Hepatocyte (in vitro differentiated cells): ENCODE measurements at places on chromosomes 7 and 10.
A peak's percentile ranks its signal among the peaks of the same experiment; 100 is the strongest.

DNA sequence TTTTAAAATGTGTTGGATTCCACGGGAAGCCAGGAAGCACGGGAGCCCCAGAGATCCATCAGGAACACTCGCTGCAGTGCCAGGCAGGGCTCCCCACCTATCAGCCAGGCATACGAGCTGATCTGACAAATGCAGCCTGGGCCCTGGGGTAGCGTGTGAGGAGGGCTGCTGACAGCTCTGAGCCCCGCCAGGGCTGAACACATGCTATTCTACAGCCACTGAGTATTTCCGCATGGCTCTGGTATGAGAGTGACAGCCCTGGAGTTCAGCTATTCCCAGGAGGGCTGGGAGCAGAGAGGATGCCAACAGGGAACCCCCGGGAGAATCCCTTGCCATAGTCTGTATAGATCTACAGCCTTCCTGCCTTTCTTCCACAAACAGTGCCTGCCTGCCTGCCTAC lies 237.3 kb upstream of the ZMIZ1 start:
- DNase-seq: no peak

DNA sequence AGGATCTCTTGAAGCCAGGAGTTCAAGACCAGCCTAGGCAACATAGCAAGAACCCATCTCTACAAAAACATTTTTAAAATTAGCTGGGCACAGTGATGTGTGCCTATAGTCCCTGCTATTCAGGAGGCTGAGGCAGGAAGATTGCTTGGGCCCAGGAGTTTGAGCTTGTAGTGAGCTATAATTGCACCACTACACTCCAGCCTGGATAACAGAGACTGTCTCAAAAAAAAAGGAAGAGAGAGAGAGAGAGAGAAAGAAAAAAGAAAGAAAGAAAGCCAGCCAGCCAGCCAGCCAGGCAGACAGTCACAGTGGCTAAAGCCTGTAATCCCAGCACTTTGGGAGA lies 95.2 kb upstream of the STK17A start:
- no peak for DNase-seq

DNA sequence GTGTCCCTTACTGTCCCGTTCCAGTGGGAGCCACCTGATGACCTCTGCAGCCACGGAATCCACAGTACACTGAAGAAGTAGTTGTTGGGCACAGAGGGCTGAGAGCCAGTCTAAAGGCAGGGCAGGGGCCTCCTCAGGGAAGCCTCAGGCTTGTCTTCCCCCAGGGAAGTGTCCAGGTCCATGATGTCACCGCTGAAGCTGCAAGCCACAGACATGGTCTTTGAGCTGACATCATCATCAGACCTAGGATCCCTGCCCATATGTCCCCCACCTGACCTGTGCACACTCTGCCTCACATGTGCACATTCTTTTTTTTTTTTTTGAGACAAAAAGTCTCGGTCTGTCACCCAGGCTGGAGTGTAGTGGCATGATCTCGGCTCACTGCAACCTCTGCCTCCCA lies 38.4 kb upstream of the ELFN1 start:
- no peak for DNase-seq

- DNase-seq: peak; percentile 80
Measured at GRCh38 chr10:109977382-109977806, 30.4 kb upstream of the ADD3 start.

GRCh38 chr10:103706762-103707161 lies 148.6 kb downstream of the SH3PXD2A start:
- DNase-seq: no peak

- DNase-seq: no peak
Measured at GRCh38 chr7:15603124-15603523, 41.3 kb upstream of the AGMO start.

- no peak for DNase-seq
Measured at GRCh38 chr10:34580643-34581042, 234.5 kb downstream of the PARD3 start.

DNA sequence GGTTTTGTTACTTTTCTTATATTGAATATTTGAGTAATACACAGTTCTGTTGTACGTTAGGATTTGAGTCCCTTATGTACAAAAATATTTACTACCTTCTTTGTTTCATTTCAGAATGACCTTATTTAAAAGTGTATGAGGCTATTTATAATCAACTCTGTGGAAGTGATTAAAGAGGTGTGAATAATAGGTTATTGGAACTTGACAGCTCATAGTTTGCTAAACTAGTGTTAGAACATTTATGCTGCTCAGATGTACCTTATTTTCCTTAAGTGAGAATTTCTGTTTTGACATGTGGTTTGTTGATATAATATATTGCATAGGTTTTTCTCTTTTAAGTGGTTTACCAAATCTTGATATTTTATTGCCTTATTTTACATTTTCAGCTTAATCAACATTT lies 105.5 kb downstream of the ZEB1 start:
- no peak for DNase-seq

GRCh38 chr10:69865450-69865849 lies 63.7 kb downstream of the COL13A1 start:
- no peak for DNase-seq

DNA sequence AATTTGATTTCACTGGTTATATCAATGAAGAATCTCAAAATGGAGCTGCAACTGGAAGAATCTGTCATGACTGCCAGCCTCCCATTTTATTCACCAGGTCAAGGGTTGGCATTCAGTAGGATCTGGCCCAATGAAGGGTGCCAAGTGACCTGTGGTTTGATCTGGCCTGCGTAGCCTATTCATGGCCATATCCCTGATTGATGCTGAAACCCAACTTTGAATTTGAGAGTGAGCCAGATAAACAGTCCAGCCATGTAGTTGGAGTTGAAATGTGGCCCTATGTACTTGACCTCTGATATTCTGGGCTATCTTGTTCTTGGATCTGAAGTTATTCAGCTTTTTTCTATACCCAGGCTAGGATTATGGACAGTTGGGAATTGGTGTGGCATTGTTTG lies 1.5 kb downstream of the MKLN1 start:
- DNase-seq: no peak

GRCh38 chr10:86899670-86900276 lies 57.6 kb downstream of the MMRN2 start:
- peak; percentile 82 for DNase-seq

- no peak for DNase-seq
Measured at GRCh38 chr10:70055550-70055949, 2.9 kb downstream of the MACROH2A2 start.

DNA sequence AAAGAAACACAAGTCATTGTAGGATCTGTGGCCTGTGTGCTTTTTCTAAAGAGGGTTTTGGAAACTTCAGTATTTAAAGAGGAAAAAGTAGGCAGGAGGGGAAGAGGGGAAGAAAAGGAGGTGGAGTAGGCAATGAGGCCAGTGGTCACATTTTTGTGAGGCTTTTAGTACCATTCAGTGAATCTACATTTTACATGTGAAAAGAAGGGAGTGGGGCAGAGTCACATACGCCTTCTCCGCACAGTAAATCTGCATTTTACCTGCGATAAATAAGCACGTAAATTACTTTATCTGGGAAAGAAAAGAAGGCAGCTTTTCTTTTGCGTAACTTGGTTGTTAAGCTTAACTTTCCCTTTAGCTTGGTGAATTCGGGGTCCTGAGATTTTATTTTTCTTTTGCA lies 13.2 kb downstream of the CHST12 start:
- no peak for DNase-seq

DNA sequence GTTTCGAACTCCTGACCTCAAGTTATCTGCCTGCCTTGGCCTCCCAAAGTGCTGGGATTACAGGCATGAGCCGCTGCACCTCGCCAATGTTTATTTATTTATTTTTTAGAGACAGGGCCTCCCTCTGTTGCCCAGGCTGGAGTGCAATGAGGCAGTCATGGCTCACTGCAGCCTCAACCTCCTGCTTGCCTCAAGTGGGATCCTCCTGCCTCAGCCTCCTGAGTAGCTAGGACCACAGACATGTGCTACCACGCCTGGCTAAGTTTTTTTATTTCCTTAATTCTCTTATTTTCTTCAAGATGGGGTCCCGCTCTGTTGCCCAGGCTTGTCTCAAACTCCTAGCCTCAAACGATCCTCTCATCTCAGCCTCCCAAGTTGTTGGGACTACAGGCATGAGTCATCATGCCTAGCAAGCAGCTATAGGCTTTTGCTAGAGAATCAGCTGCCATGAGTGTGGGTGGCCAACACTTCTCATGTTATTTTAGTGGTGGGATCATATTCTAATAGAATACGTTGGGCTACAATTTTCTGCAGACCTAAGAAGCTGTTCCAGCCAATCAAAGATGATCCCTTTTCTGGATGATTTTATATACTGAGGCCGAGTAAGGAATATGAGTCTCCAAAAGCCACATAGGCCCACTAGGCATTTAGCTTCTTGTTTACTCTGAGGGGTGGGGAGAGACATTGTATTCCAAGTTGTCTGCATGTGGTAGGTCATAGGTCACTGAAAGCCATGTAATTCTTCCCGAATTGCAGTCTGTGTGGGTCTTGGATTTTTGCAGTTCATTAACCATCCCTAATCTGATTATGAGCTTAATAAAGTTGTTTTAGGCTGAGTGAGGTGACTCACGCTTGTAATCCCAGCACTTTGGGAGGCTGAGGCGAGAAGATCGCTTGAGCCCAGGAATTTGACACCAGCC lies 7.6 kb upstream of the TMEM248 start:
- no peak for DNase-seq

- no peak for DNase-seq
Measured at GRCh38 chr7:118794419-118794818, 569.9 kb downstream of the ANKRD7 start.

DNA sequence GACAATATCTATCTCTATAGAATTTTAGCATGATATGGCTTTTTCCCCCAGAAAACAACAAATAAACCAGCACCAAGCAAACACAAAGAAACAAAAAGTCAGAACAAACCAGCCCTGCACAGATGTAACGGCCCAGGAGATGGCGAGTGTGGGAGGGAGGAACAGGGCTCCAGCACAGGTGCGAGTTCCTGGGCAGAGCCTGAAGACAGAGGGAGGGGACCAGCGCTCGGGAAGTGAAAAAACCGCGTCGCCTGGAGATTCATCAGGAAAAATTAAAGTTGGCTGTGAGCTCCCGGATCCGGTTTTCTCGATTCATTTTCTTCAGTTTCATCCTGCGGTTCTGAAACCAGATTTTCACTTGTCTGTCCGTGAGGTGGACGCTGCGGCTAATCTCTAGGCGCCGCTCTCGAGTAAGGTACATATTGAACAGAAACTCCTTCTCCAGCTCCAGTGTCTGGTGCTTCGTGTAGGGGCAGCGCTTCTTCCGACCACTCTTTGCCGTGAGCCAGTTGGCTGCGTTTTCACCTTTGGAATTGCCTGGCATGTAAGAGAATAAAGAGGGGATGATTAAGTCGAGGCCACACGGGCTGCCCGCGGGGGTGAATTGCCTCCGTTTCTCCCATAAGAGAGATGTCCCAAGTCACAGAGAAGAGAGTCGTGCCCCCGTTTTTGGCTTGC lies 2.3 kb downstream of the HOXA10 start:
- no peak for DNase-seq

DNA sequence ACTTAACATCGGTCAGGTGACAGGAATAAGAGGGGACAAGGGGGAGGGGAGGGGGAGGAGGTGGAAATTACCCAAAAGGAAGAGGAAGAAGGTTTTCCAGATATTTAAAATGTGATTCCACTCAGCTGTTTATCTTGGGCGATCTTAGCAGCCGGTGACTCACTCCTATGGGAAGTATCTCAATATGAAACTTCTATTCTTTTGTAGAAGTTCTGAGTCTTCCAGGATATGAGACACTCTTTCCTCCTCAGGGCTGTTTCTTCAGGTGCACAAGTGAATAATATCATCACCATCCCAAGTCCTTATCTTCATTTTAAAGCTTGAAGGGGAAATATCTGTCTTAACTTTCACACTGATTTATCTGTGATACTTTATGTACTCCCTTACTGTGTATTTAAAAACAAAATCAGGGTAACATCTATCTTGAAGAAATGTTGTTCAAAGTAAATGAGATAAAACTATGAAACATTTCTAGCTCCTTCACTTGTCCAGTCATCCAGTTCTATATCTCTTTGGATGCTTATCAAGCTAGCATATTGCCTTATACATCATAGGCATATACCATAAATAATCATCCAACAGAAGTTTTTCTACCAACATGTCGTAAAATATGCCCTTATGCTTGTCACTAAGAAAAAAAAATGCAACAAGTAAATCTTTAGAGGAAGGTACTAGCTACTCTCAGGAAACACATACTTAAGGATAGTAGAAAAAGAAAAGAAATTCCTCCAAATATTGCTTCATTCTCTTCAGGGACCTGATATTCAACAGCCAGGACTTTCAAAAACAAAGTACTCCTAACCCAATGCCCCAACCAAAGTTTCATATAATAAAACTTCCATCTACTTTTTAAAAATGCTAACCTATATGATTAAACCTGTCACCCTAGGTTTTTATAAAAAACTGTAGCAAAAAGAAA lies 13.7 kb downstream of the DOCK4 start:
- no peak for DNase-seq

DNA sequence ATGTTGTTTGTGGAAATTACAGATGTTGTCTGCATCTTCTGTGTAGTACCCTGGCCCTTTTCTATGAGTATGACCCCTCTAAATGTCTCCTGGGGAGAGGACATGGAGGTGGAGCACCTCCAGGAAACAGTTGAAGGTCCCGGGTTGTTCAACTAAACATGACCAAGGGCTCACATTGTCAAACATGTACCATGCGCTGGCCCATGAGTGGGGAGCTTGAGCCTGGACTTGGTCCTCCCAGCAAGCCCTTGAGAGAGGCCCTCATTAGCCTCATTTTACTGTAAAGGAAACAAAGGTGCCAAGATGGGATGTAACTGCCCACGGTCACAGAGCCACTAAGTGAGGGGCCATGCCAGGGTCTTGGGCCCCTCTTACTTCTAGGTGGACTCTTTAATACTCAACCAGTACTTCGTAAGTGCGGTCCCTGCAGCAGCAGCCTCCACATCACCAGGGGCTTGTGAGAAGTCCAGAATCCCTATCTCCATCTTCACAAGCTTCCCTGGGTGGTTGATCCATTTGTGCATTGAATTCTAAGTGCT lies 31.2 kb downstream of the C10orf71 start:
- DNase-seq: no peak
